CD4-positive, alpha-beta T cell treated with Interferon alpha-2 for 1 hour (primary cell): ENCODE measurements at places on chromosomes 5 and 9.

DNA sequence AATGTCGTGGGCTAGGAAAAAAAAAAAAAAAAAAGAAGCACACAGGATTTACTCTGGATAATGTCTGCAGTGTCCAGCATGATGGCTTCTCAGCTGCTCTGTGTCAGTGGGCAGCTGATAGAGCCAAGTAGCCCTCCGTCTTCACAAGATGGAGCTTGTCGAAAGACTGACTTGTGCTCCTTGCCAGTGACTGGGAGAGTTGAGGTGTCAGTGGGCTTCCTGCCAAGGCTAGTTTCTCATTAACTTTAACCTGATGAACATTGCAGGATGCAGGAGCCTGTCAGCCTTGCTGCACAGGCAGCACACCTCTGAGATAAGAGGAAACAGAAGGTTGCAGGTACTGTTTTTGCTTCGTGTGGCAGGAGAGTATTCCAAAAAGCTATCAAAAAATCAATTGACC, 171.4 kb upstream of the SGCD start:
- no peak for DNase-seq

DNA sequence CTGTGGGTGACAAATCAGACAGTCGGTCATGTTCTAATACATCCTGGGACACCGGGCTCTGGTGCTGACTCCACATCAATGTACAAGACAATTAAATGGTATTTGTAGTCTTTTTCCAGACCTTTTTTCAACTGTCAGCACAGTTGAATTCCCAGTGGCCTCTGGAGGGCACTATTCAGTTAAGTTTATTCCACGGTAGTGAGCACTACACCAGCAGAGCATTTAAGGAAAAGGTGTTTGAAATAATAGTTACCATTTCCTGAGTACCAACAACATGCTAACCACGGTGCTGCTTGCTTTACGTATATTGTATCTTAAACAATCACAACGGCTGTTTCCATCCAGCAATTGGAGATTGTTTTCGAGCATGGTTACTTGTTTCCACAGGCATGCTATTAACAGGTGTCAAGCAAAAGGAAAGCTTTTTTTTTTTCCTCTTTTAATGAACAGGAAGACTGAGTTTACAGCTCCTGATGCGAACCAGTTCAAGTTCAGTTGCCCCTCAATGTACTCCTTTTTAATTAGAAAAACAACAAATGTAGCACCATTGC, 186.7 kb downstream of the PDZD2 start:
- peak; percentile 41 for DNase-seq

- no peak for DNase-seq
Measured at GRCh38 chr5:41918105-41918504, 7.0 kb upstream of the FBXO4 start.

- DNase-seq = no peak
Measured at GRCh38 chr5:153400931-153401330, 89.5 kb upstream of the GRIA1 start.

DNA sequence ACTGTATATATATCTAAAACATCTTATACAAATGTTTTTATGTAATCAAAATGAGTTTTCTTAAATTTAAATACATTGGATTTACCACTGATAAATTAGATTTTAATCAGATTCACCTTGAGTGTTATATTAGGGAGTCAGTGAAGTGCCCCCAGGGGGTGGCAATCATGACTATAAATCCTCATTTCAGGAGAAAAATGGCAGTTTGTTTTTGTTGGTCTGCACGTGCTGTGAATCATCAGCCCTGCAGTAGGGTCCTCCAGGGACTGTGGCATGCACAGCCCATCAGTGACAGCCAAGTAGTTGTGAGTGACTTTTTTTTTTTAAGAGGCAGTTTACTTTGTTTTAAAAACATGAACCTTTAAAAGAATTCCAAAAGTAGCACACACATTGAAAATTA, 65.2 kb downstream of the ZSWIM6 start:
- DNase-seq = no peak

GRCh38 chr5:37478121-37478894, 99.2 kb downstream of the WDR70 start:
- DNase-seq = no peak

DNA sequence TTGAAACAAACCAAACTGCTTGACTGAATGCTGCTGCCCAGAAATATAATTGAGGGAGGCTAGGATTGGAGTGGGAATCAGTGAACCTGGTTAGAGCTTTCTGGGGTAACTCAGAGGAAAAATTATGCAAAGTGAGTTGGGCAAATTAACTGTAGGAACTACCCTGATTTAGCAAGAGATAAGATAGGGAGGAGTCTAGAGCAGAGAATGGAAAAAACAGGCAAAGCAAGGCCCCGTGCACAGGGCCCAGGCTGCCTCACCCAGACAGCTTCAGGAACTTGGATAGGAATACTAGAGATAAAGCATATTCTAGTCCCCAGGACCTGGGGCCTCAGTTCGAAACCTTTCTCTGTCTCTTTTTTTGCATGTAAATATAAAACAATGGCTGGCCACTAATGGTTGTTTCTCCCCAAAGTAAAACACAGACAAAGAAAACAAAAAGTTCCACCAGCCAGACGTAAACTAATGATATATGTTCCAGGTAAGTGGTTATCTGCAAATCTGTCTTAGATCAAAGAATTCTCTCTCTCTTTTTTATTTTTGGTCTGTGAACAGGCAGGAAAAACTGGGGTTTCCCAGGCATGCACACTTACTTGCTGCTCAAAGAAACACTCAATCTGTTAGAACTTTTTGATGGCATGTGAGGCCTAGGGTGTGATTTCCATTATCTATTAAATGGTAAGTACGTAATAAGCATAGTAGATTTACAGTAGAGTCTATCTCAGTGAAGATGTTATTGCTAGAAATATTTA, 168.1 kb upstream of the MAP3K1 start:
- peak; percentile 38 for DNase-seq

DNA sequence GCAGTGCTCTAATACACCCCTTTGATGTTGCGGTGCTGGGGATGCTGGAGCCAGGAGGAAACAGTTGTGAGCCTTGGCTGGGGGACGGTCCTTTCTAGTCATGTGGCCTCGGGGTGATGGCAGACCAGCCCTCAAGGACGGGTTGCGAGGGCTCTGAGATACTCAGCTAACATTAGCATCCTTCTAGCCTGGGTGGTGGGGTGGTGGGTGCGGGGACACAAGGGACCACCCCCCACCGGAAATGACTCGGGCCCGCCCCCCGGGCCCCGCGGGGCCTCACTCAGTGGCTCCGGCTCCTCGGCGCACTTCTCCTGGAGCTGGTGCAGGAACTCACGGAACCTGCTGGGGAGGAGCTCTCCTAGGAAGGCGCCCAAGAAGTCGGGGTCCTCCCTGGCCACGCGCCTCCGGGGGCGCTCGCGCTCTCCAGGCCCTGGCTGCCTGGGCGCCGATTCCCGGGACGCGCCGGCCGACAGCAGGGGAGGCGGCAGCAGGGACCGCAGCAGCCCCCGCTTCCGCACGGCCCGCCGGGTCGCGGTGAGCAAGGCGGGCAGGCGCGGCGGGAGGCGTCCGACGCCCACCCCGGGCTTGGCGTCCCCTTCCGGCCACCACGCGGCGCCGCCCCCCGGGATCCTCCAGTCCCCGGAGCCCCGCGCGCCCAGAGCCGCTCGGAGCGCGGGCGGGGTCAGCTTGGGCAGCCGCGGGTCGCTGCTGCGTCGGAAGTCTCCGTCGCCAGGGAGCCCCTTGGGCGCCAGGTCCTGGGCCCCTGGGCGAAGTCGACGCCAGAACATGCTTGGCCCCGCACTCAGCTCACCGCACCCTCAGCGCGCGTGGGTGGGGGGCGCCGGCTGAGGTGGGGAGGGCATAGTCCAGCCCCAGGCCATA, 873 bp downstream of the C9orf50 start:
- DNase-seq = no peak

DNA sequence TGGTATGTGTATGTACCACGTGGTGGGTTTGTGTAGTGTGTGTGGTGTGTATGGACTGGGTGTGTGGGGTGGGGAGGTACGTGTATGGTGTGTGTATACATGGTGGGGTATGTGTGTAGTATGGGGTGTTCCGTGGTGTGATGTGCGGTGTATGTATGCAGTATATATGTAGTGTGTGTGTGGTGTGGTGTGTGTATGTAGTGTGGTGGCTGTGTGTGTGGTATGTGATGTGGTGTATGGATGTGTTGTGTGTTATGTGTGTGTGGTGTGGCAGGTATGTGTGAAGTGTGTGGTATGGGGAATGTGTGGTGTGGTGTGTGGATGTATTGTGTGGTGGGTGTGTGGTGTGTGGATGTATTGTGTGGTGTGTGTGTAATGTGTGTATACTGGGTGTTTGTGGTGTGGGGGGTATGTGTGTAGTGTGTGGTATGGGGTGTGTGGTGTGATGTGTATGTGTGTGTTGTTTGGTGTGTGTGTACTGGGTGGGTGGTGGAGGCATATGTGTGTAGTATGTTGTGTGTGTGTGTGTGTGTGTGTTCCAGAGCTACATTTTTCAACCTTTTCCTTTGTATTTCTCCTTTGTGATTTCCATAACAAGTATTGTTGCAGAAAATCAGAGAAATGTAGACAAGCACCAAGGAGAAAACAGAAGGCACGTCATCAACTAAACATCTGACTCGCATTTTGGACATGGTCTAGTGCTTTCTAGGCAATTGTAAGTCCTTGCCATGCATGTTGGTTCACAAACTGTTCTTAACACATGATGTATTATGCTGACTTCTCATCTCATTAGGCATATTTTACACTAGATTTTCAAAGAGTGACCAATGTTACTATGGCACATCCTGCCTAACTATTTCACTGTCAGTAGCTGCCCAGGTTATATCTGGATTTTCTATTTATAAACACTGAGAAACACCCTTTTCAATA, 13.2 kb downstream of the SEMA4D start:
- DNase-seq = no peak

GRCh38 chr5:168809218-168809617, 230.1 kb upstream of the PANK3 start:
- no peak for DNase-seq

- peak; percentile 62 for DNase-seq
Measured at GRCh38 chr9:137030538-137031527, 1.1 kb downstream of the FUT7 start.

DNA sequence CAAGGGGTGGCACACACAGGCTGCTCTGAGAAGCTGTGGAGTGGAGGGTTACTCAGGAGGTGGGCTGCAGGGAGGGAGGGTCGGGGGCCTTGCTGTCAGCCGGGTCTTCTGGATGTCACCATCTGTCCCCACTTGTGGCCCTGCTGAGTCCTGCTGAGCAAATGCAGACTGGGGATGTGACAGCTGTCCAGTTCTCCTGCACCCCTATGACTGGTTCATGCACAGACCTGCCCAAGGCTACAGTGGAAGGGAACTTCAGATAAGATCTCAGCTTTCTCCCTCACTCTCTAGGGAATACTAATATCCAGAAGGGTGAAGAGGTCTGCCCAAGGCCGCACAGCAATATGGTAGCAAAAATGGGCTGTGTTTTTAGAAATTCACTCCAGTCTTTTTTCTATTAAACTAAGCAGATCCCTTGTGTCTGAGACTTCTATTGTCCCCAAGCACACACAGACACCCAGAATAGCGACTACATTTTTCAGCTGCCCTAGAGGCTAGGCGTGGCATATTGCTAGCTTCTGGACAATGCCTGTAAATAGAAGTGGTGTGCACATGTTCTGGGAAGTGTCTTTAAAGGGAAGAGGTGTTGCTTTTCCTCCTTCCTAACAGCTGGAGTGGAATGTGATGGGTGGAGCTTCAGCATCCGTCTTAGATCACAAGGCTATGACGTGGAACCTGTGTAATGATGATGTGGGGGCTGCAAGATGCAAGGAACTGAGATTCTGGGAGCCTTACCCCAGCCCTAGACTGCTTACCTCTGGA, 51.1 kb upstream of the TBC1D2 start:
- no peak for DNase-seq
